ENCODE measurements at places on chromosomes 3 and 15.

DNA sequence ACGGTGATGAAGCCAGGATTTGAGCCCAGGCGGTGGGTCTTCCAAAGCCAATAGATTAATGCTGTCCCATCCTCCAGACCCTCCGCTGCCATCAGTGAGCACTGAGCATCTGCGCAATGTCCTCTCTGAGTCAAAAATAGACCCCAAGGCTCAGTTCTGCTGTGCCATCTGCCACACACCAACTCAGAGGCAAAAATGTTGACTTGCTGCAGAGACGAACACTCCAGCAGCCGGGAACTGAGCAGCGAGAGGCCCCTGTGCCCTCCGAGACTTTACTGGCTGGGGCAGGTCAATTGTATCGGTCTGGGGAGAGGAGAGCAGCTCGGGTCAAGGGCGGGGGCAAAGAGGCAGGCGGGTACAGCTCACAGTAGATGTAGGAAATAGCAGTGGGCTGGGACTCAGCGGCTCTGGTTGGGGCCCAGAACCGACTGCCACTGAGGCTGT lies 41.5 kb upstream of the ATP2B2 start:
- DNase-seq, result no peak

GRCh38 chr3:154129625-154130024 lies 8.4 kb downstream of the ARHGEF26 start:
- DNase-seq, result no peak

- DNase-seq, result peak; percentile 17
Measured at GRCh38 chr3:82133070-82133606, 371.7 kb upstream of the GBE1 start.

- DNase-seq, result no peak
Measured at GRCh38 chr3:171192176-171192854, 165.8 kb upstream of the SLC2A2 start.

GRCh38 chr15:81113204-81113657 lies 20.8 kb upstream of the CFAP161 start:
- no peak for DNase-seq

DNA sequence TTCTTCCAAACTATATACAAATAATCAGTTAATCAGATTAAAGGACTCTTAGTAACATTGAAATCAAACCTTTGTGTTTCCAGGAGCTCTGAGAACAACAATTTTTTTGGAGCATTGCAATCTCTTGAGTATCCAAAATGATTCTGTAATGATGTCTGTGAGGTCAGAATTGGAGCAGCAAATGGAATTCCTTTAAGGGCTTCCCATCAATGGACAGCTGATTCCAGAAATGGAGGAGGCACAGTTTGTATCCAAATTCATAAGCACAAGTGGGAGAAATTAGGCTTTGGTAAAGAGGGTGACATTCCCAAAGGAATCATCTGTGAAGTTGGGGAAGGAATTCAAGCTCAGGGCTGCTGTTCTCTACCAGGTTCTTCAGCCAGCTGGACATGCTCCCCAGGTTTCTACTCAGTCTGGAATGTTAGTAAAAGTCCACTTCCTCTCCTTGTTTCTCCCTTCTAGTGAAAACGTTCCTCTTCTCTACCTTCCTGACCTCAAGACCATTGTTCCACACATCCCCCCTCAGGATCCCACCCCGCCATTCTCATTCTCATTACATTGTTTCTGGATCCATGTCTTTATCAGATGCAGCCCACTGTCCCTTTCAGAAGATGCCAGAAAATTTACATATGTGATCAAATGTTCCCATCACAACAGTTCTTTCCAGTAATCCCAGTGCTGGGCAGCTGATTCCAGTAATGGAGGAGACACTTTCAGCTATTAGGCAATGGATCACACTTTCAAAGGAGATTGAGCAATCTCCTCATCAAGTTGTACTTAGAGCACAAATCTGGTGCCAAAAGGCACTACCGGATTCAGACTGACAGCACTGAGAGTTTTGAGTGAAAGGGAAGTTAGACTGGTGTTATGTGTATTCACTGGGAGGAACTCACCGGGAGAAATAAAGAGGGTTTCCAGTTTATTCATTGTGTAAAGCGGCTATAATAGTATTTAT lies 391.3 kb upstream of the TPRG1 start:
- no peak for DNase-seq

- no peak for DNase-seq
Measured at GRCh38 chr3:122513386-122514122, 1.2 kb downstream of the KPNA1 start.

GRCh38 chr3:3192286-3192675 lies 12.8 kb upstream of the CRBN start:
- no peak for DNase-seq

DNA sequence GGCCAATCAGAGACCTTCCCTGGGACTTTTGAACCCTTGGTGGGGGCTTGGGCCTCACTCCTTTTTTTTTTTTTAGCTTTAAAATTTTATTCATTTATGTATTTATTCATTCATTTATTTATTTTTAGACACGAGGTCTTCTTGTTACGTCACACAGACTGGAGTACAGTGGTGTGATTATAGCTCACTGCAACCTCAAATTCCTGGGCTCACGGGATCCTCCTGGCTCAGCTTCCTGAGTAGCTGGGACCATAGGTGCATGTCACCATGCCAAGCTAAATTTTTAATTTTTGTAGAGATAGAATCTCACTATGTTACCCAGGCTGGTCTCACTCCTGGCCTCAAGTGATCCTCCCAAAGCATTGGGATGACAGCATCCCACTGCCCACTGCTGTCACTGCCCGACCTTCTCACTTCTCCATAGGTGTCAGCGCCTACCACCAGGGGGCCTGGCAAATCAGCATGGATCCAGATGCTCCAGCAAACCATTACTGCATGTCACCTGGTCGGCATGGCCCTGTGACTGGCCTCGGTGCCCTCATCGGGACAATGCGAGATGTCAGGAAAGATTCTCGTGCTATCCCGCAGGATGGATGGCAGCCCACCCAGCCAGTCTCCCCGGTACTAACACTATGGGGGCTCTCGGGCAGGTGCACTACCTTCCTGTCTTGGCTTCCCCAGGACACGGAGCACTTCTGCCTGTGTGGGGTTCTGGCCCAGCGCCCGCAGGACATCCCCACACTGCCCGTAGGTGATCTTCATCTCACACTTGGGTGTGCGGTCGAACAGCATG lies 3.0 kb downstream of the MYL3 start:
- no peak for DNase-seq

DNA sequence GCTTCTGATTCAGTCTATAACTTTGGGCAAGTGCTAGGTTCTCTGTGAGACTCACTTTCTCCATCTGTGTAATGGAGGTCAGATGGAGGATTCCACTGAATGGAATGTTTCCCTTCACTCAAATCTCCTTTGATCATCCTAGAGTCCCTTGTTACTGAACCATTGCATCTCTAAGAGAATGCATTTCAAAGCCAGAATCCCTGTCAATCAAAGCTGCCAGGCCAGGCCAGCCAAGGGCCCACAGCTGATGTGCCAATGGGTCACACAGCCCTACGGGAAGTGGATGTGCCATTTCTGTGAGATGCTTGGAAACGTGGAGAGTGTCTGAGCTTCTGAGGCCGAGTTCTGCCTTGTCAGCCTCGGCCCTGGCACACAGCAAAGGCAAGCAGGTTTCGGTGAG lies 32.4 kb downstream of the SCN5A start:
- no peak for DNase-seq

DNA sequence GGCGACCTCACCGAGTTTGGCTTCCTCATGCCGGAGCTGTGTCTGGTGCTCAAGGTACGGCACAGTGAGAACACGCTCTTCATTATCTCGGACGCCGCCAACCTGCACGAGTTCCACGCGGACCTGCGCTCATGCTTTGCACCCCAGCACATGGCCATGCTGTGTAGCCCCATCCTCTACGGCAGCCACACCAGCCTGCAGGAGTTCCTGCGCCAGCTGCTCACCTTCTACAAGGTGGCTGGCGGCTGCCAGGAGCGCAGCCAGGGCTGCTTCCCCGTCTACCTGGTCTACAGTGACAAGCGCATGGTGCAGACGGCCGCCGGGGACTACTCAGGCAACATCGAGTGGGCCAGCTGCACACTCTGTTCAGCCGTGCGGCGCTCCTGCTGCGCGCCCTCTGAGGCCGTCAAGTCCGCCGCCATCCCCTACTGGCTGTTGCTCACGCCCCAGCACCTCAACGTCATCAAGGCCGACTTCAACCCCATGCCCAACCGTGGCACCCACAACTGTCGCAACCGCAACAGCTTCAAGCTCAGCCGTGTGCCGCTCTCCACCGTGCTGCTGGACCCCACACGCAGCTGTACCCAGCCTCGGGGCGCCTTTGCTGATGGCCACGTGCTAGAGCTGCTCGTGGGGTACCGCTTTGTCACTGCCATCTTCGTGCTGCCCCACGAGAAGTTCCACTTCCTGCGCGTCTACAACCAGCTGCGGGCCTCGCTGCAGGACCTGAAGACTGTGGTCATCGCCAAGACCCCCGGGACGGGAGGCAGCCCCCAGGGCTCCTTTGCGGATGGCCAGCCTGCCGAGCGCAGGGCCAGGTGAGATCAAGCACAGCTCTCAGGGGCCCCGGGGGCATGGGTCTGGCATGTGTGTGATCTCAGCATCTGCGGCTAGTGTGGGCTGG lies 7.1 kb upstream of the STAB1 start:
- DNase-seq, result no peak

DNA sequence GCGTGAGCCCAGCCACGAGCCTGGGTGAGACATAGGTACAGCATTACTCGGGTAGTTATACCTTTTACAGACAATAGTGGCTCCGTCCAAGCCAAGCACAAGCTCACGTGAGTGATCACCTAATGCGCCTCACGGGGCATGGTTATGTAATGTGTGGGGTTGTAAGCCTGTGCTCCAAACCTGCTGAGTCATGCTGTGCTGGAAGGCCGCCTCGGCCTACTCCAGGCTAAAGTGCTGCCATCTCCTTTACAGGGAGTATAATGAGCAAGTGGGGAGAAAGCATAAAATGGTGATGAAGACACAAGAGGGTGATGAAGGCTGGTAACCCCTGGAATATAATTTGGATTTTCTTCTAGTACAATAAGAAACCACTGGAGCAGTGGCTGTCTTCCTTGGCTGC lies 175.8 kb upstream of the STT3B start:
- no peak for DNase-seq

DNA sequence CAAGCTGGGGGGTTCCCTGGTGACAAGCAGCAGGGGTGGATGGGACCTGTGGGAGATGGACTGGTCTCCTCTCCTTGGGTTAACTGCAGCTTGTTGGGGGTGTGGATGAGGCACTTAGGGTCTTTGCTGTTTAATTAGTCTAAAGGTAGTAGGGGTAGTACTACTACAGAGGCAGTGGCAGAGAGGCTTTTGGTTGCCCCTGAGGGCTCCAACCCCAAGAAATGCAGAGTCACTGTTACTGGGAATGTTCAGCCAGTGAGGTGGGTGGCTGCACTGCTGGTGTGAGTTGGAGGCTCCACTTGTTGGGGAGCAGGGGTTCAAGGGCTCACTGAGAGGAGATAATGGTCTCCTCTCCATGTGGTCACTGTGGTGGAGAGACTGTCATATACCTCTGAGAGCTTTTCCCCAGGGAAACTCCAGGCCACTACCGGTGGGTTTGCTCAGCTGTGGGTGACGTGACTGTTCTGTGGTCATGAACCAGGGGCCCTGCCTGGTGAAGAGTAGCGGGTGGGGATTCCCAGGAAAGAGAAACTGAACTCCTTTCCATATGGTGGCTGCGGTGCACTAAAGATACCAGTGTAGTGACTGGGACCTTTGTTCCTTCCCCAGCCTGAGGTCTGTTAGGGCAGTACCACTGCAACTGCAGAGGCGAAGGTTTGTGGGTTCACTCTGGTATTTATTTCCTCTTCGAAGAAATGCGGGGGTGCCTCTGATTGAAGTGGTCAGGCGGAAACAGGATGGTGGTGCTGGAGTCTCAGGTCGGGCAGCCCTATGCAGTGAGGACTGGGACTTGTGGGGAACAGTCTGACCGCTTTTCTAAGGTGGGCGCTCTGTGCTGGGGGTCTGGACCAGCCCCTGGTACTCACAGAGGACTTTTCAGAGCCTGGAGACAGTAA lies 68.9 kb upstream of the TNFSF10 start:
- peak; percentile 96 for DNase-seq

DNA sequence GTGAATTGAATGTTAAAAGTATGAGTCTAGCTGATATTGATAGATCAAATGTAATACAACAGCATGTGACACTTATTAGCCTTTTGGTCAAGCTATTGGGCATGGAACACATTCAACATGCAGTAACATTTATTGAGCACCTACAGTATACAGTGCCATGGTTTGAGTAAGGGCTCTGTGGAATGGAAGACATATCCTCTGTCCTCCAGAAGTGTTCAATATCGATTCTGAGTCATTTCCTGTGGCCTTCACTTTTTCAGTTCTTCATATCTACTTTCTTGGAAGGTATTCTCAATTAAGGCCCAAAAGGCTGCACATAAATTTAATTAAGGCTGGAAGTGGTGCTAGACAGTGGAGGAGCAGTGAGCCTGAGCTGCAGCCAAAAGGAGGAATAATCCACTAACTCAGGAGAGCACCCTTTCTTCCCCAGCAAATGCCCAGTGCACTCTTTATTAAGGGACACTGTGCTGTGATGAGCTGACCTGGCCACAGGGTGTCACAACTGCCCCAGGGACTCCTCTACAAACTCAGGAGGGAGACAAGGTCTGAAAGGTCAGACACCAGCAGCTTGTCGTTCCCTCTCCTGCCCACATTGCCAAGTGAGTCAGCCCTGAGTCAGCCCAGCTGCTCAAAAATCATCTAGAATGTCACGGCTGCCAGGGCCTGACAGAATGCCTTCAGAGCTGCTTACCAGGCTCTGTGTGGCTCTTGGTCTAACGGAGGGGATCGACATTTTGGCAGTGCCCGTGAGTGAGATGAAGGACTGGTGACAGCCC lies 544.8 kb downstream of the AGBL1 start:
- DNase-seq, result no peak

DNA sequence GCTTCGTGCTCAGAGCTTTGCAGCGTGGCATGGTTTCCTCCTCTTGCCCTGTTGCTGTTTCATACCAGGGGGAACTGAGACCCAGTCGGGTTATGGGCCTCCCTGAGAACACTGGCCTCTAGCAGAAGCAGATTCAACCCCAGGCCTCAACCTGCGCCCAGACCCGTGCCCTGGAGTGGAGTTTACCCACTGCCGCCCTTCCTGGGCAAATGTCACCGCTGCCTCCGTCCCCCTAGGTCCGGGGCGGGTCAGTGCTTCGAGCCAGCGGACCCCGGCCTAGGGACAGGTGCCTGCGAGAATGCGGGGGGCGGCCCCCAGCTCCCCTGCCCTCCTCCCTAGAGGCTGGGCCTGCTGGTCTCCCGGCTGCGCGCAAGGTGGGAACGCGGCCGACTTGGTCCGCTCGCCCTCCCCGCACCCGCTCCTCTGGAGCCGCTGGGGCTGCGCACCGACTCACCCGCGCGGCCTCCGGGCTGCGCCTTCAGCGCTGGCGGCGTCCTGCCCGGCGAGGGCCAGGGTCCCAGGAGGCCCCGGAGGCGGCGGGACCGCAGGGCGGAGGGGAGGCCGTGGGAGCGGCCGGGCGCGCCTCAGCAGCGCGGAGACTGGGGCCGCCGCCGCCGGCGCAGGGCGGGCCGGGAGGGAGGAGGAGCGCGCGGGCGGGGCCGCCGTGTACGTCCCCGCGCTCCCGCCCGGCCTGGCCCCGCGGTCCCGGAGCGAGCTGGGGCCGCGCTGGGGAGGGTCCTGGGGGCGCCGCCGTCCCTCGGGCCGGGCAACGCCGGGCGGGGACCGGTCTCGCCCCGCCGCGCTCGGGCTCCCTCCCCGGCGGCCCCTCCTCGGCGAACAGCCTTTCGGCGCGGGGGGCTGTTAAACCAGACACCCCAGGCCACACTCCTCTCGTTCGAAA lies at the start of gene PIGZ:
PIGZ (minus strand) TSS at position 601 of the 901 bp plus-strand sequence. CDS start 16,802 bp downstream, outside the sequence.
- no peak for DNase-seq

- no peak for DNase-seq
Measured at GRCh38 chr3:127949446-127950055, 34.5 kb downstream of the KBTBD12 start.
